ENCODE measurements at places on chromosomes 7 and 10. TPM values are rescaled to one million over a fixed set of nuclear protein-coding genes. Genes with fewer than 3 reads are reported as not detected.

- no peaks in the 10 kb centered on the region for H3K36me3 ChIP-seq
- no peaks in the 10 kb centered on the region for H3K4me1 ChIP-seq
- H3K4me3 ChIP-seq = no peak overlapping the region
- no peak overlapping the region for H3K27ac ChIP-seq
- no peak for DNase-seq
- no peaks in the 10 kb centered on the region for H3K27me3 ChIP-seq
These were observed 8.8 kb downstream of the DPYSL4 start for GRCh38 chr10:132195366-132196075.

DNA sequence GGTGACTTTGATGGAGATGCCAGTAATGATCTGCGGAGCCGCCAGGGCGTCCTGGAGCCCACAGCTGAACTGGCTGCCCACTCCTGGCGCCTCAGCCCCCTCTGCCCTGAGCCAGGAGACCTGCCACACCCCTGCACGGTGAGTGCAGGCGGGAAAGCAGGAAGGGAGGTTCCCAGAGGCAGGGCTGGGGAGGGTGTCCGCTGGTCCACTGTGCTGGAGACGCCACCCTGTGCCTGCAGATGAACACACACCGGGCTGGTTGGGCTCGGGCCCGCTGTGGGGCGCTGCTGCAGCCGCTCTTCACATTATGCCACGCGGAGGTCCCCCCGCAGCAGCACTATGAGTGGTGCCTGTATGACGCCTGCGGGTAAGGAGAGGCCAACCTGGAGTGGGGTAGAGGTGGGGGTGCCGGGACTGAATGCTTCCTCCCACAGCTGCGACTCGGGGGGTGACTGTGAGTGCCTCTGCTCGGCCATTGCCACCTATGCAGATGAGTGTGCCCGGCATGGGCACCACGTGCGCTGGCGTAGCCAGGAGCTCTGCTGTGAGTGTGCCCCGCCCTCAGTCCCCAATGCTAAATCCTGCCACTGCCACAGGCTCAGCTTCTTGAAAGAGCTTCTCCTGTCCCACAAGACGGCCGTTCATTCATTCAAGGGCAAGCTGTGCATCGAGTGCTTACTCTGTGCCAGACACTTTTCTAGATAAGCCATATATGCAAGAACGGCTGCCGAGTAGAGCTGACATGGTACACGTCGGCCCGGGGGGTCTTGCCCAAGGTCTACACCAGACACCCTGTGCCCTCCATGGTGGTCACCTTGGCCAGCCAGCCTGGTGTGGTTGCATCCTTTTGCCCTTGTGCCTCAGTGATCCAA lies 14.3 kb upstream of the ZNF467 start:
- no peaks in the 10 kb centered on the region for H3K27me3 ChIP-seq
- no peaks in the 10 kb centered on the region for H3K36me3 ChIP-seq
- DNase-seq = no peak

The AKR1C8 gene
- total RNA-seq = 0.48 TPM

- no peak for DNase-seq
- no peak overlapping the region for H3K4me3 ChIP-seq
- no peaks in the 10 kb centered on the region for H3K36me3 ChIP-seq
- H3K4me1 ChIP-seq = no peaks in the 10 kb centered on the region
- H3K27ac ChIP-seq = no peak overlapping the region
- H3K27me3 ChIP-seq = no peaks in the 10 kb centered on the region
These were observed 36.8 kb downstream of the VPS41 start for GRCh38 chr7:38872202-38872601.

- no peaks in the 10 kb centered on the region for H3K4me1 ChIP-seq
- H3K36me3 ChIP-seq = no peaks in the 10 kb centered on the region
- no peaks in the 10 kb centered on the region for H3K27me3 ChIP-seq
- no peak for DNase-seq
- H3K4me3 ChIP-seq = no peak overlapping the region
These were observed 71.8 kb upstream of the GATA3 start for GRCh38 chr10:7982727-7983126.

DNA sequence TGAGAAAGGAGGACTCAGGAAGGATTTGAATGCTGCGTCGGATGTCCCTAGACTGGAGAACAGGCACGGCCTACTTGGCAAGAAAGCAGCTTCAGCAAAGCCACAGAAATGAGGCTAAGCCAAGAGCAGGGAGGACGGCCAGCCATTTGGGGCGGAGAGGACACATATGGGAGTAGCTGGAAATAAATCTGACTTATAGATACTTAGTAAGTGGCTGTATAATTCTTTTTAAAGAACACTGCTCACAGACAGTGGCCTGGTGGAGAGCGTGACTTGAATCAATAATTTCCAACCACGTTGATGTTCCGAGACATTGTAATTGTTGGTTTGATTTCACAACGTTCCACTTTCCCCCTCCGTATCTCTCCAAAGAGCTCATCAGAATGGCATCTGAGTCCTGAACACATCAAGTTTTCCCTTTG lies 67.7 kb upstream of the JCAD start:
- no peak for DNase-seq
- H3K27me3 ChIP-seq = no peaks in the 10 kb centered on the region
- no peak overlapping the region for H3K27ac ChIP-seq
- no peak overlapping the region for H3K4me3 ChIP-seq
- no peaks in the 10 kb centered on the region for H3K36me3 ChIP-seq

- H3K4me3 ChIP-seq = no peak overlapping the region
- no peaks in the 10 kb centered on the region for H3K27me3 ChIP-seq
- H3K36me3 ChIP-seq = peaks cover 71% of the 10 kb centered on the region
- no peak for DNase-seq
These were observed 49.9 kb downstream of the PITRM1 start for GRCh38 chr10:3122486-3123205.

GRCh38 chr10:125025341-125025740 lies 83.4 kb downstream of the ZRANB1 start:
- H3K4me3 ChIP-seq = no peak overlapping the region
- H3K27ac ChIP-seq = peak overlapping the region; percentile 43
- H3K27me3 ChIP-seq = no peaks in the 10 kb centered on the region
- no peak for DNase-seq
- peaks cover 4% of the 10 kb centered on the region for H3K36me3 ChIP-seq

The FBH1 gene
- 84.0 TPM for total RNA-seq

The TLL2 gene
- total RNA-seq = 0.09 TPM

GRCh38 chr10:133039107-133039802 lies 48.5 kb upstream of the ADGRA1 start:
- H3K27me3 ChIP-seq = peaks cover 82% of the 10 kb centered on the region
- H3K4me1 ChIP-seq = no peaks in the 10 kb centered on the region
- no peak for DNase-seq
- no peaks in the 10 kb centered on the region for H3K36me3 ChIP-seq
- no peak overlapping the region for H3K4me3 ChIP-seq

The THSD7A gene
- 0.64 TPM for total RNA-seq

The ZNF736 gene
- total RNA-seq = 3.2 TPM

The RPP30 gene
- total RNA-seq = 74.5 TPM

DNA sequence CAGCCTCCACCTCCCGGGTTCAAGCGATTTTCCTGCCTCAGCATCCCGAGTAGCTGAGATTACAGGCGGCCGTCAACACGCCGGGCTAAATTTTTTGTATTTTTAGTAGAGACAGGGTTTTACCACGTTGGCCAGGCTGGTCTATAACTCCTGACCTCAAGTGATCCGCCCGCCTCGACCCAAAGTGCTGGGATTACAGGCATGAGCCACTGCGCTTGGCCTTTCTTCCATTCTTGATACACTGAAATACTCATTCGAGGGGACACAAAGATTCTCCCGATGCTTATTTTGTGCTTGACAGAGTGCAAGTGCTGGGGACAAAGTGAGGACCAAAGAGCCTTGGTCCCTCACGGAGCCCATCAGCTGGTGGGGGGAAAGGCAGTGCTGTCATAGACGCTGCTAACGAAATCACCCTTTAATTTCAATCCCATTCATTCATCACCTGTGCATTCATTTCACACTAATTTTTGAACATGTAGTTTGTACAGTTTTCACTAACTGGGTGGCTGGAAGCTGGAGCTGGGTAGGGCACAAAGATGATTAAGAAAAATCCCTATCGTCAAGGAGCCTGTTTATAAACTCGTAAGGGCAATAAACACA lies 621 bp upstream of the FAM133B start:
- H3K36me3 ChIP-seq = no peaks in the 10 kb centered on the region
- no peak overlapping the region for H3K27ac ChIP-seq
- no peak for DNase-seq
- peaks cover 19% of the 10 kb centered on the region for H3K4me1 ChIP-seq
- H3K4me3 ChIP-seq = peak overlapping the region; percentile 96
- H3K27me3 ChIP-seq = no peaks in the 10 kb centered on the region

DNA sequence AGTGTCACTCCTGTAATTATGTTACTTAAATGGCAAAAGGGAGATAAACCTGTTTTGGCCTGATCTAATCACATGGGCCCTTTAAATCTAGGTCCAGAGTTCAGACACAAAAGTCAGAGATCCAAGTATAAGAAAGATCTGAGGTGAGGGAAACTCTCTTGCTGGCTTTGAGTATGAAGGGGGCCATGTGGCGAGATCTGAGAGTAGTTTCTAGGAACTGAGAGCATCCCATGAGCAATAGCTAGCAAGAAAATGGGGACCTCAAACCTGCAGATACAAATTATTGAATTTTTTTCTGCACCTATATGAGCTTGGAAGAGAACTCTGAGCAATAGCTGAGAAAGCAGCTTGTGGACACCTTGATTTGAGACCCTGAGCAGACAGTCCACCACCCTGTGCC lies 27.6 kb downstream of the ANKRD7 start:
- H3K27ac ChIP-seq = no peak overlapping the region
- H3K36me3 ChIP-seq = no peaks in the 10 kb centered on the region
- no peaks in the 10 kb centered on the region for H3K4me1 ChIP-seq

- peaks cover under 1% of the 10 kb centered on the region for H3K27me3 ChIP-seq
- no peaks in the 10 kb centered on the region for H3K4me1 ChIP-seq
- no peaks in the 10 kb centered on the region for H3K36me3 ChIP-seq
- no peak overlapping the region for H3K4me3 ChIP-seq
- DNase-seq = no peak
These were observed 311.1 kb downstream of the INHBA start for GRCh38 chr7:41391818-41392217.

The MACROH2A2 gene
- total RNA-seq = 326 TPM

DNA sequence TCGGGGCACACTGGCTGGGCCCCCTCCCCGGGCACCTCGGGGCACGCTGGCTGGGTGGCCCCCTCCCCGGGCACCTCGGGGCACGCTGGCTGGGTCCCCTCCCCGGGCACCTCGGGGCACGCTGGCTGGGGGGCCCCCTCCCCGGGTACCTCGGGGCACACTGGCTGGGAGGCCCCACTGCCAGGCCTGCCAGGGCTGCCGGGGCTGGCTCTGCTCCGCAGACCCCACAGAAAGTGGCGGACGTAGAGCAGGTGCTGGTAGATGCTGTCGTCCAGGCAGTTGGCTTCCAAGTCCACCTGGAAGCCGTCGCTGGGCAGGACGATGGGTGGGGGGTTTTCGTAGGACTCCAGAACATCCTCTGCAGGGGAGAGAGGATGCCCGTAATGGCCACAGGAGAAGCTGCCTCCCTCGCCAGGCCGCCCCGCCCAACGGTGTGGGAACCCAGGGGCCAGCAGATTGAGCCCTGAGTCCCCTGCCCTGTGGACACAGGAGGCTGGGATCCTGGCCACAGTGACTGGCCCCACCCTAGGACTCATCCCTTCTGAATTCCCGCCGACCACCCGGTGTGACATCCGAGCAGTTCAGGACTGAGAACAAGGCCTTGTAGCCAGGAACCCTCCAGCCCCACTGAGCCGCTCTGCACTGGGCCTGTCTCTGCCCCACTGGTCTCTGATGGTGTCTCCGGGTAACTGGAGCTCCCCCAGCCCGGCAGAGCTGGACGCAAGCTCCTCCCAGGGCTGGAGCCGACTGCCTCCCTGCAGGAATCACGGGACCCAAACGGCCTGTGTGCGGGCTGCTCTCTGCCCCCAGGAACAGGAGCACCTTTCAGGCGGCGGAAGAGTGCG lies 28.2 kb downstream of the AP5Z1 start:
- H3K4me1 ChIP-seq = no peaks in the 10 kb centered on the region
- H3K36me3 ChIP-seq = no peaks in the 10 kb centered on the region
- no peak for DNase-seq
- H3K27ac ChIP-seq = no peak overlapping the region
- H3K27me3 ChIP-seq = no peaks in the 10 kb centered on the region

The MPP7 gene
- total RNA-seq = 1.5 TPM

DNA sequence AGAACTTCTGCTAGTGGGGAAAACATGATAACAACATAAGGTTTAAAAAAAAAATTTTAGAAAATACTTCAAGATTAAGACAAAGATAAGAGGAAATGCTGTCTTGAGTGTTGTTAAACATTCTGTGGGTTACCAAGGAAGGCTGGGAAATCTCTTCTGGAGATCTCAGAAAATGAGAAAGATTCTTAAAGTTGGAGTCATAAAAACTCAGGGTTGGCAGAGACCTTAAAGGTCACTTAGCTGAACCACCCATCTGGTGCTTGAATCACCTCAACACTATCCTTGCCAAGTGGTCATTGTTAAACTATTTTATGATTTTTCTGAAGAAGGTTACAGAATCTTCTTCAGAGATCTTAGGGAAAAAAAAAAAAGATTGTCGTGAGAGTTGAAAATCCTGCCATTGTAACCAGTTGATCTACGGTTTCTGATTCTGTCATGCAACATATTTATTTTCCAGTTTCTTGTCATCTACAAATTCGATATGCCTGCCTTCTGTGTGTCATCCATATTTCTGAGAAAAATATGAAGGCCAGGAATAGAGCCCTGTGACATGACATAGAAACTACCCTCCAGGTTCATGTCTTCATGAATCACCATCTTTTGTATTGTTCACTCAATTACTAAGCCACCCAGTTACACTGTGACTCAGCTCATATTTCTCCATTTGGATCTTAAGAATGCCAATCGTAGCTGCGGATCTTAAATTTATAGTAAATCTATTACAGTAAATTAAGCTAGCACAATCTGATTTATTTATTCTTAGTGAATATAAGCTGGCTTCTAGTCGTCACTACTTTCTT lies 179.2 kb downstream of the ST7 start:
- no peak overlapping the region for H3K27ac ChIP-seq
- no peak overlapping the region for H3K4me3 ChIP-seq

DNA sequence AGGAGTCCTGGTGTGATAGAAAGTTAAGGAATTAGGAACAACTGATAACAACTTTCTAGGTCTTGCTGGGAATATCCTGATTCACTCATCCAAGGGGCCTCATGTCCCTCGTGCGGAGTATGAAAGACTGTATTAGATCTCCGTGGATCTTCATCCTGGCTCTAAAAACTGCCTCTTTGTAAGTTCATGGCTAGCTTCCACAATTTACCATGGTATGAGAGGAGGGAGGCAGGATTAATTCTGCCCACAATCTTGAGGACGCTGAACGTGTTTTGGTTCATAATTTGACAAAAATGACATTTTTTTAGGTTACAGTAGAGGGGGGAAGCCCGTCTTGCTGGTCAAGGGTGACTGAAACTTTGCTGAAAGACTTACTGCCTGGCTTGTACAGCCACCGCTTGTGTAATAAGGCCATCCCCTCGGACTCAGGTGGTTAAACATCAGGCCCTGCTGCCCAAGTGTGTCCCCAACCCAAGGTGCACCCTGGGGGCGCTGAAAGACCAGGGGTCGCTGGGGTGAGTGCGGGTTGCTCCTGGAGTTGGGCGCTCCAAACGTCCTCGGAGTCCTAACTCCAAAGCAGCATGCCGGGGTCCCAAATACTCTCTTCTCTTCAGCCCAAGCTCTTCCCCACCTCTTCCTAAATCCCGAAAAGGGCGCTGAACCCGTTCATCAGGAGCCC lies 733 bp downstream of the HIBADH start:
- no peaks in the 10 kb centered on the region for H3K36me3 ChIP-seq
- no peaks in the 10 kb centered on the region for H3K4me1 ChIP-seq
- DNase-seq = peak; percentile 8
- no peaks in the 10 kb centered on the region for H3K27me3 ChIP-seq
- peak overlapping the region; percentile 84 for H3K4me3 ChIP-seq

All from A673 (cell line).